Effector CD8-positive, alpha-beta T cell (primary cell): ENCODE measurements at places on chromosomes 5 and 9.

DNA sequence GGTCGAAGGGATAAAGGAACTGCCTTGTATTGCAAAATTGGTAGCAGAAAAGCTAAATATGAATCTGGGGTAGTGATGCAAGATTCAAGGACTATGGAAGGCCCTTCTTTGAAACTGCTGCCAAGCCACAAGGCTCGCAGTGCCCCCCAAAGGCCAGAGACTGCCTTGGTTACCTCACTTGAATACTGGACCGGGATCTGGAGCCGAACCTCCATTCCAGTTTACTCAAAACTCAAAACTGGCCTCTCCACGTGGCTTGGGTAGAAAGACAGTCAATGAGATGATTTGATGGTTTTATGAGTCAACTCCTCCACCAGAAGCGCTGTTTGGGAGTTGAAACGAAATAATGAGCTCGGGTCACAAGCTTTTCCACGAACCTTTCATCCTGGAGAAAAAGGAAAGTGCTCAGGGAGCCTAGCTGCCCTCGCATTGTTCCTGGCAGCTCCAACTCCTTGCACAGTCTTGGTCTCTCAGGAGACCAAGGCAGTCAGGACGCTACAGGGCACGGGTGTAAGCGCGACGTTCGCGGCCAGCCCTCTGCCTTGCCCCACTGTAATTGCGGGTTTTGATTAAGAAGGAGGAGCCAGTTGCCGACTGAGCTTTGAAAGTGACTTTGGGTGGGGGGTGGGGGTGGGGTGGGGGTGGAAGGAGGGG is 2.8 kb downstream of the ST8SIA4 start:
- no peak for DNase-seq

DNA sequence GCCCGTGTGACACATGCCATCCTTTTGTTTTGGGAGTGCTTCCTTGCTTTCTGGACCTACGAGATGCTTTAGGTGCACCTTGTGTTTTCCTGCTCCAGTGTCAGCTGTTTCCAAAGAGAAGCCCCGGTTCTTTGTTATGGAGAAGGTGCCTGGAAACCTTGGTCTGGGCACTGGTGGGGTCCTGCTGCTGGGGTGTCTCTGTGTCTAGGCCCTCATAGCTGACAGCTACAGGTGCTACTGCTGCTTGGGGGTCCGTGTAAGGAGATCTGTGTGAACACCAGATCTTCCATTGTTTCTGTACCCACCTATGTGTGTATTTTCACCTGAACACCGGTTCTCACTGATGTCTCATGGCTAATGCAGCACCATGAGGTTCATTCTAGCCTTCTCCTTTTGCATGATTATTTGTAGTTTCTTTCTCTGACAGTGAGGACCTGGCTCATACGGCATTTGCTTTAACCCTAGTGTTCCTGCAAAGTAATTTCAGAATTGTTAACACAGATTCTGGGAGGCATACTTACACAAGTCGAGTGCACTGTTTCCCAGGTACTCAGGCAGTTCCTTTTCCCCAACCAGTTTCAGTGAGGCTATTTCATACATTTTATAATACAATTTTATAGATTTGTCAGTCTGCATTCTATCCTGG is 13.2 kb upstream of the FAM120AOS start:
- no peak for DNase-seq

- no peak for DNase-seq
Observed at GRCh38 chr9:69918322-69918721, 97.7 kb downstream of the CFAP95 start.

- no peak for DNase-seq
Observed at GRCh38 chr5:39437467-39437866, 12.7 kb upstream of the DAB2 start.

DNA sequence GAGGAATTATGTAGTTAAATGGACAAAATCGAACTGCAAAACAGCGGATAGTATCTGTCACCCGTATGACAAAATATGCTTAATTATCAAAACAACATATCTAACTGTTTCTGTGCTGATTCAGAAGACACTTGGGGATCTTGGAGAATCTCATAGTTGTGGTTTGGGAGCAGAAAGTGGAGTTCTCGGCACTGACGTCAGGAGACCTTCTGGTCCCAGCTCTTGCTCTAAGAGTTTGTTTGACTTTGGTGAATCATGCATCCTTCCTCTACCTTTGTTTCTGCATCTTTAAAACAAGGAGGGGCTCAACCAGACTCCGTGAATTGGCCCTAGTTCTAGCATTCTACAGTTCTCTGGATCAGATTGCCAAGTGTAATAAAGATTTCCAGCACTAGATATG is 37.0 kb upstream of the TAF1L start:
- no peak for DNase-seq
